ENCODE measurements at places on chromosomes 3 and 15. TPM values are rescaled to one million over a fixed set of nuclear protein-coding genes. Genes with fewer than 3 reads are reported as not detected.

VPS33B gene
- 3.1 TPM for total RNA-seq

TGM4 gene
- total RNA-seq: not detected

GMNC gene
- under 0.01 TPM for total RNA-seq

MRPL47 gene
- 25.1 TPM for total RNA-seq

DENND6A gene
- 29.7 TPM for total RNA-seq

RMDN3 gene
- 14.6 TPM for total RNA-seq

IL17RC gene
- total RNA-seq: 12.5 TPM

PLA1A gene
- not detected for total RNA-seq

NPAP1 gene
- not detected for total RNA-seq

MLF1 gene
- 57.9 TPM for total RNA-seq

HRG gene
- not detected for total RNA-seq

GOLGA8T gene
- total RNA-seq: not detected

SKOR1 gene
- under 0.01 TPM for total RNA-seq

ARGFX gene
- not detected for total RNA-seq

LRRC49 gene
- total RNA-seq: 11.0 TPM

GP9 gene
- not detected for total RNA-seq

DAPK2 gene
- 2.6 TPM for total RNA-seq

SLC2A2 gene
- not detected for total RNA-seq

GLDN gene
- total RNA-seq: 3.7 TPM

ZBED2 gene
- total RNA-seq: not detected

OSBPL10 gene
- 6.8 TPM for total RNA-seq

TOMM70 gene
- total RNA-seq: 59.0 TPM

AMOTL2 gene
- 56.9 TPM for total RNA-seq

ZNF860 gene
- total RNA-seq: under 0.01 TPM

CCNDBP1 gene
- total RNA-seq: 45.4 TPM

CELSR3 gene
- under 0.01 TPM for total RNA-seq

SAXO2 gene
- total RNA-seq: 0.52 TPM

PCOLCE2 gene
- 3.1 TPM for total RNA-seq

TMEM44 gene
- total RNA-seq: 14.1 TPM

SLC24A5 gene
- not detected for total RNA-seq

IRAK2 gene
- 1.6 TPM for total RNA-seq

SLC15A2 gene
- total RNA-seq: 33.4 TPM

TARS3 gene
- total RNA-seq: 21.4 TPM

TAGLN3 gene
- total RNA-seq: 0.52 TPM

ZNF385D gene
- total RNA-seq: 9.4 TPM

YEATS2 gene
- 21.4 TPM for total RNA-seq

TMEM45A gene
- total RNA-seq: 15.7 TPM

GPR149 gene
- total RNA-seq: not detected

CRABP1 gene
- total RNA-seq: 8.9 TPM

TLNRD1 gene
- 5.7 TPM for total RNA-seq

BCL2A1 gene
- 1.0 TPM for total RNA-seq

CPN2 gene
- total RNA-seq: not detected

SERINC4 gene
- total RNA-seq: under 0.01 TPM

SPATA12 gene
- not detected for total RNA-seq

RHCG gene
- not detected for total RNA-seq

ZNF619 gene
- 8.4 TPM for total RNA-seq

EXD1 gene
- total RNA-seq: not detected

GOLGA8Q gene
- total RNA-seq: 1.0 TPM

GOLGA6L22 gene
- total RNA-seq: not detected

CKMT1B gene
- under 0.01 TPM for total RNA-seq

ABCF3 gene
- total RNA-seq: 45.9 TPM

GPR176 gene
- 6.3 TPM for total RNA-seq

MME gene
- 12.5 TPM for total RNA-seq
